ENCODE measurements at places on chromosomes 11 and 22. TPM values are rescaled to one million over a fixed set of nuclear protein-coding genes. Genes with fewer than 3 reads are reported as not detected.

- ATAC-seq = no peak
Observed at GRCh38 chr22:18103527-18104269, 6.9 kb upstream of the TUBA8 start.

- ATAC-seq = no peak
Observed at GRCh38 chr11:2523821-2524391, 79.1 kb downstream of the KCNQ1 start.

- no peak for ATAC-seq
Observed at GRCh38 chr22:20137671-20138416, 6.2 kb downstream of the ZDHHC8 start.

DNA sequence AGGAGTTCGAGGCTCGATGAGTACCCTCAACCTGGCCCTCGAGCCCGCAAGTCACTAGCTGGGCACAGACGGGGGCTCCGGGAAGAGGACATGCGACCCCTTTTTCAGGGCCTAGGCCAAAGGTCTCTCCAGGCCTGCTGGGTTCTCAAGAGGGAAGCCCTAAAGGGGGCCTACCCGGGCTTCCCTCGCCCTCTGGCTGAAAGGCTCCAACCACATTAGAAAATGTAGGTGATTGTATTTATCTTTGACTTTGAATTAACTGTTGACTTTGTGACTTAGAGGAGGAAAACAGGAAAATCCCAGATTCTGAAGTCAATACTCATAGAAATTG is 7.3 kb upstream of the PAX6 start:
- no peak for ATAC-seq

DNA sequence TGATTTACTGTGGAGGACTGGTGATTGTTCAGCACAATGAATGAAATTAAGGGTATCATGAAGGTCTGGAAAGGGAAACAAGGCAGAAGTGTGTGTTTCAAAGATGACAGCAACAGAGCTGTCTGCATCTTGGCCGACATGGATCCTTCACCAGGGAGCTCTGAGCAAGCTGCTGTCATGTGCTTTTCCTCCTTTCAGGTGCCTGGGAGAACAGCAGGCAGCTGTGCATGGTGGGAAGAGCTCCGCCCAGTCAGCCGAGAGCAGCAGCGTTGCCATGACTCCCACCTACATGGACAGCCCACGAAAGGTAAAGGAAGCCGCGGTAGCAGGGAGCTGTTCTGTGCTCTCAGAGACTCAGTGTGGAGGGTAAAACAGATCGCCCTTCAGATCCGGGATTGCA is 87.1 kb upstream of the YWHAH start:
- ATAC-seq = no peak

- no peak for ATAC-seq
Observed at GRCh38 chr11:116786326-116786725, 1.5 kb downstream of the ZPR1 start.

DNA sequence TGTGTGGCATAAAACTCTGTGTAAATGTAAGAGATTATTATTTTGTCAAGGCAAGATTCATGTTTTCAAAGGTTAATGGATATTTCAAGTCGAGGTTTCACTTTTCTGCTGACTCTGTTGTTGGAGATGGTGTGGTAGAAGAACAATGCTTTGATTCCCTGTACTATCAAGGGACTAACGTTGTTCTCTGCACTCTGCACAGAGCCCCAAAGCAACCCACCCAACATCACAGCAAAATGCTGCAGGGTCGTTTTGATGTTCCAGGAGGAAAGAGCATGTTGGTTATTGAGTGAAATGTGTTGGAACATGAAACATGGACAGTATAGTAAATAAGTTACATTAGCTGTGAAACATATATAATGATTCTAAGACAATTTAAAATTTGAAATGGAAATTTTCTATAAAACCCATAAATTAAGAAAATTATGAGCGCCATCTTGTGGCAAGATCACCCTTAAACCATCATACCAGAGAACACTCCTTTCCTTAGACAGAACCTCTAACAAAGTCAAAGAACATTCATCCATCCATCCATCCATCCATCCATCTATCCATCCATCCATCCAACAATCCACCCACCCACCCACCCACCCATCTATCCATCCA is 164.4 kb upstream of the ZBED5 start:
- no peak for ATAC-seq

DNA sequence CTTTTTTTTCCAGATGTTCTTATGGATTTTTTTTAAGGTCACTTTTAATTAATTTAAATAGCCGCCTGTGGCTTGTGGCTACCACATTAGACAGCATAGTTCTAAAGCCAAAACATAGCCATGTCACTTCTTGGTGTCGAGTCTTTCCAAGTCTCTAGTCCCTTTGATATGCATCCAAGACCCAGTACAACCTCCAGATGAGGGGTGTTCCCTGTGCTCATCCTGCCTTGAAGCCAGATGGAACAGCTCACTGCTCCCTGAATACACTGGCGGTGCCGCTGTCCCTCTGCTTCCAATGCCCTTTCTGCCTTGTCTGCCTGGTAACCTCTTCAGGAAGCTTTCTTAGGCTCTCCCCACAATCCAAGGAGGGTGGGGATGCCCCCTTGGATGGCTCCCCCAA is 338.0 kb downstream of the TENM4 start:
- ATAC-seq = no peak

Gene TSPO
- 435 TPM for total RNA-seq

Gene ELFN2
- total RNA-seq = not detected

Gene UBQLN3
- not detected for total RNA-seq

- no peak for ATAC-seq
Observed at GRCh38 chr11:114302663-114303062, 6.5 kb downstream of the NNMT start.

- no peak for ATAC-seq
Observed at GRCh38 chr22:48081281-48081680, 1318.8 kb downstream of the TBC1D22A start.

- no peak for ATAC-seq
Observed at GRCh38 chr11:73381589-73381988, 5.4 kb downstream of the RELT start.

Gene UCP3
- 0.28 TPM for total RNA-seq

Gene TKFC
- 46.0 TPM for total RNA-seq

Gene RAB30
- 6.5 TPM for total RNA-seq

DNA sequence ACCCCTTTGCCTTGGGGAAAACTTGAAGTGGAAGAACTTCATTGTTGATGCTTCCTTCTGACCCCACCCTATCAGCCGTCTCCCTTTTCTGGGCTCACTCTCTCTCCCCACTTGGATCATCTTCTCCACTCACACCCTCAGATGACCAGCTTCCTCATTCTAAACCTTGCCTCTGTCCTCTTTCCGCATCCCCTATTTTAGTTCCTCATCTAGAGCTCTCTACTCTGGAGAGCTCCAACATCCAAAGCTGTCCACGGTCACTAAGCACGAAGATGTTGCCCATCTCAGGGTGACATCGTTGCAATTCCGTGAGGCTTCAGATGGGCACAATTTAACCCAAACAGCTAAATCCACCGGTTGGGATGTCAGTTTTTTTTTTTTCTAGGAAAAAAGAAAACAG is 31.6 kb upstream of the ME3 start:
- ATAC-seq = no peak

DNA sequence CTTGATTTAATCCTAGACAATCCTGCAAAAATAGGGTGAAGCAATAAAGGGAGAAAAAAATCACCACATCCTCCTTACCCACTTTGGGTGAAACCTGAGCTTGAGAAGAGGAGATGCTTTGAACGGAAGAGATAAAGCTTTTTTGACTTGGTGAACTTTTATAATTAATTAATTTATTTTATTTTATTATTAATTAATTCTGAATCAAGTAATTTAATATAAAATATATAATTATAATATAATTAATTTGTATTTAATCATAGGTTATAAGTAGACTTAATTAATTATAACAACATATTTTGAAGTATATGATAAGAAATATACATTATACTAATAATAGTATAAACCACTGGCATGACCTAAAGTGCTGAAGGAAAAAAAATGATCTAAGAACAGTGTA is 2164.8 kb downstream of the LRRC4C start:
- no peak for ATAC-seq

Gene SESN3
- total RNA-seq = 30.5 TPM

DNA sequence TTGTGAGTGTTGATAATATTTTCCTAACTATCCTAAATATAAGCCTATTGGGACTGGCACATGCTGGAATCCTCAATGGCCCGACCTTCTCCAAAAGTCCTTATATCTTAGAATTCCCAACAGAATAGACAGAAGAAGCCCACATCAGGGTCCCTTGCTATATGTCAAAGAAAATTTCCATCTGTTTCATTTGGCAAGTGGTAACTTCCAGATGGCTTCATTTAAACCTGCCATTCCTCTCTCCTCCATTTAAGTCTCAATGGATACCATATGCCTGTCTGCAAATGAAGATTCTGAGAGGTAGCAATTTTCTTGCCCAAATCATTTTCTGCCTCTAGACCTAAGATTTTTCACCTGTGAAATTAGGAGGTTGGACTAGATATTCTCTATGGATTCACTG is 73.1 kb upstream of the KCNA4 start:
- ATAC-seq = no peak

DNA sequence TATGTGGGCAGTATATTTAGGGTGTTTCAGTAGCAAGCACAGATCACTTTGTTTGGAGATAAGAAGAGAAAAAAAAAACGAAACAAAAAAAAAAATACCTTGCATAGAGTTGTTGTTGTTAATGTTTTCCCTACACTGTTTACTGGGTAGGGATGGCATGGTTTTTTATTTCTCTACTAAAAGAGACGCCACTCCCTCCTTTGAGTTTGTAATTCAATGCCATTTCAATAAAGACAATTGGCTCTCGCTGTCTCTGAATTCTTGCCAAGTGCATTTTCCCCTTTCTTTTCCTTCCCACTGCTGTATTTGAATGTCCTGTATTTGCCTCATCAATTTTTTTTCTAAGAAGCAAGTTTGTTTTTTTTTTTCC is 213.9 kb upstream of the UBASH3B start:
- no peak for ATAC-seq

Gene OR6A2
- 0.08 TPM for total RNA-seq

DNA sequence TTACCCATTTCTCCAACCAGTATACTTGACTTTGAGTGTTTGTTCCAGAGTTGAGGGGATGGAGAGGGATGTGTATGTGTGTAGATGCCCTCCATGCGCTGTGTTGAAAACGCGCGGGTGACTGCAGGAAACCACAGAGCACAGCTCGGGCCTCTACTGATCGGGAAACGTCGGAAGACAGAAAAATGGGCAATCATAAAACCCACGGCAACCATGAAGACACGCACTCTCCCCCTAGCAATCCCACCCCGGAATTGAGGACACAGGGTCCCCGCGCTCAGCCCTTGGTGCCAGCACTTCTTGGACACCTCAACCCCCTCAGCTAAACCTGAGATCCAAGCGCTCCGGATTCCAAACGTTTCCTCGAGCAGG is 251 bp upstream of the UQCC3 start:
- ATAC-seq = peak; percentile 32

Gene YAP1
- total RNA-seq = 95.2 TPM

Gene ALDH3B1
- total RNA-seq = 2.5 TPM

DNA sequence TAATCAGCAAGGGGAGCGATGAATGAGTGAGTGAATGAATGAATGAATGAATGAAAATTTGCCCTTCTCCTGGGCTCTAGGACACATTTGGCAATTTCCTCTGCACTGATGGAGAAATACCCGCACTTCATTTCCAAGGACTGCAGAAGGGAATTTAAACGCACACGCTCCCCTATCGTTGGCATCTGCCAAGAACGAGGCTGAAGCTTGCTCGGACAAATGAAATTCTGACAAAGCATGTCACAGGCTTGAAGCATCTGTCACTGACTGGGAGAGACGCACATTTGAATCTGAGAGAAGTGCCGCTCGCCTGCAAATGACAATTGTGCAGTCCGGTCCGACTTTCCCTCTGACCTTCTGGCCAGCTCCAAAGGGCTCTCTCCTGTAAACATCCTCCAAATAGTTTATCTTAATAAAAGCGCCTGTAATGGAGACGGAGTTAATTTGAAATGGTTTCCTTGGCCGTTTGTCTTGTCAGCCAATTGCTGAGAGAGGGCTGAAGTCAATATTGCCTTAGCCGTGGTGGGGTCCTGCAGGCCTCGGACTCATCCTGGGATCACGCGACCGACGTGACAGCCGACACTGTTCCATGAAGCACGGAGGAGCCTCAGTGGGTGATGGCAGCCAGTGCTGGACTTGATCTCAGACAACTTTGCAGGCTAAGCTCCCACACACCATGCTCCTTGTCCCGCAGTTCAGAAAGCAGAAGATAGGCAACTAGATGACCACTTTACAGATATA is 260.7 kb downstream of the MN1 start:
- no peak for ATAC-seq

DNA sequence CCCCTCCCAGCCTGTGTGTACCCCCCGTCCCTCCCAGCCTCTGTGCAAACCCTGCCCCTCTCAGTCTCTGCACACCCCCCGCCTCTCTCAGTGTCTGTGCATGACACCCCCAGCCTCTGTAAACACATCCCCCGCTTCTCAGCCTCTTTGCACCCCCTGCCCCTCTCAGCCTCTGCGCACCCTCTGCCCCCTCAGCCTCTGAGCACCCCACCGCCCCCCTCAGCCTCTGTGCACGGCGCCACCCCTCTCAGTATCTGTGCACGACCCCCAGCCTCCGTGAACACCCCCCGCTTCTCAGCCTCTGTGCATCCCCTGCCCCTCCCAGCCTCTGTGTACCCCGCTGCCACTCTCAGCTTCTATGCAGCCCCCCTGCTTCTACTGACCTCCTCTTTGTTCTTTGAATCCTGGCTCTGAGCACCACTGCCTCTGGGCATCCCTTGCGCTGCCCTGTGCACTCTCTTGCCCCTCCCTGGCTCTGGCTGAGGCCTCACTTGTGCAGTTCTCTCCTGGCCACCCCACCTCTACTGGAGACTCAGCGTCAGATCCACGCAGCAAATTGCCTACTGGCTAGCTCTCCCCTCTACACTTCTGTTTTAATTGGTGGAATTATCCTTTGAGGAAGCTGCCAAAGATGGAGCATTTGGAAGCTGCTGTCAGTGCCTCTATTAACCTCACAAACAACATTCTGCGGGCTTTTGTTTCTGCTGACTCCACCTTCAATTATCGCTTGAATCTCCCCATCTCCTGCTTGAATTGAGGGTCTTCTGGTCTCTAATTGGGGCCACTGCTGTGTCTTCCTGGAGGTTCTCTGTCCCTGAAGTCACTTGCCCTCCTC is 838.6 kb downstream of the TBC1D22A start:
- no peak for ATAC-seq

All from esophagus mucosa (tissue), 1 donor.